Germinal center (tissue), 1 donor: ENCODE measurements at places on chromosomes 6 and 20.

- no peak for DNase-seq
These were observed 19.0 kb upstream of the BPI start for GRCh38 chr20:38284893-38285444.

DNA sequence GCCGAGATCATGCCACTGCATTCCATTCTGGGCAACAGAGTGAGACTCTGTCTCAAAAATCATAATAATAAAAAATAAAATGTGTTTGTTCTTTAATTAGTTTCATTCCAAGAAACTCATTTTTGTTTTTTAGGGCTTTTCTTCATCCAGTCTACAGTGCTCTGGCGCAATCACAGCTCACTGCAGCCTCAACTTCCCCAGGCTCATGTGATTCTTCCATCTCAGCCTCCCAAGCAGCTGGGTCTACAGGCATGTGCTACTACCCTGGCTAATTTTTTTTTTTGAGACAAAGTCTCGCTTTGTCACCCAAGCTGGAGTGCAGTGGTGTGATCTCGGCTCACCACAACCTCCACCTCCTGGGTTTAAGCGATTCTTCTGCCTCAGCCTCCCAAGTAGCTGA lies 143.6 kb upstream of the JARID2 start:
- no peak for DNase-seq

DNA sequence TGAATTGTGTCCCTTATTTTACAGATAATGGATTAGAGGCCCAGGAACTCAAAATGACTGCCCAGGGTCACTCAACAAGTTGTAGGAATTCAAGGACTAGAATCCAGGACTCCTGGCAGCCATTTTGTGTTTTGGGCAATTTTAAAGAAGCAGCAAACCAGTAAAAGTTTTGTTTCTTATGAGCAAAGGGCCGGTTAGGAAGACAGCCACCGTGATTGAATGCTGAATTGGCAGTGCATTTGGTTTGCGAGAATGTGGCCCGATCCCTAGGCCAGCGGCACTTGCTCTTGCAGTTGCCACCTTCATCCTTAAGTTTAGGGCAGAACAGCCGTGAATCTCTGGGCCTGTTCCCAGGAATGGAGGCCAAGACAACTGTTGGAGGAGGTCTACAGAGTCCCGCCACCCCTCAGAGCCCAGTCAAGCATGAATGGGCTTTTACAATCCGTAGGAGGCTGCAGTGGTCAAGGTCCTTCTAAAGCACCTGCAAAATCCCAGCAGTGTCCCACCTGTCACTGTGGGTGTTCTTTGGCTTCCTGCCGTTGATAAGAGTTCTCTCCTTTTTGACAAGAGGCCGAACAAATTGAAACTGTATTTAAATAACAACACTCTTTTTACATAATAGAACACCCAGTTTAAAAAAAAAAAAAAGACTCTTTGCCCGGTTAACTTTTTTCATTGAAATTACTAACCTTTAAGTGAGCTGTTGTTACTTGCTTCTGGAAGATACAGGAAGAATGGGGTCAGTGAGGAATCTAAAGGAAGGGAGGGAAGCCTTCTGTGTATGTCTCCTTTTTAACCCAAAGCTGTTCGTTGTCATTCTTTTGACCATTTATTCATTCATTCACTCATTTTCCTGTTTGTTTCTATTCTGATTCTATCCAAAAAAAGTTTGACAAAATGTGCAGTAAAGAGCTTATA lies 68.7 kb downstream of the PHACTR2 start:
- DNase-seq: no peak

GRCh38 chr6:113451049-113451448 lies 406.1 kb upstream of the MARCKS start:
- DNase-seq: no peak

GRCh38 chr20:3080939-3081388 lies 3.6 kb downstream of the AVP start:
- DNase-seq: no peak

- DNase-seq: peak; percentile 18
These were observed 271.2 kb downstream of the PRL start for GRCh38 chr6:22025468-22026163.

DNA sequence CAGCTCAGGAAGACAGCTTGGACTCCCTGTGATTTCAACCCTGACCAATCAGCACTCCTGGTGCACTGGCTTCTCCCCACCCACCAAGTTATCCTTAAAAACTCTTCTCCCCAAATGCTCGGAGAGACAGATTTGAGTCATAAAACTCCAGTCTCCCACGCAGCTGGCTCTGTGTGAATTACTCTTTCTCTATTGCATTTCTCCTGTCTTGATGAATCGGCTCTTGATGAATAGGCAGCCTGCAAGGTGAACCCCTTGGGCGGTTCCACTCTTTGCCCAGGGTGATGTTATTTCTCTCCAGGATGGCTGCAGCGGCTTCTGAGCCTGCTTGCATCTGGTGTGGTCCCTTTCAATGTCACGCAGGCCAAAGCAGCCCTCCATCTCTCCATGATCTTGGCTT lies 12.4 kb downstream of the SLC52A3 start:
- no peak for DNase-seq

DNA sequence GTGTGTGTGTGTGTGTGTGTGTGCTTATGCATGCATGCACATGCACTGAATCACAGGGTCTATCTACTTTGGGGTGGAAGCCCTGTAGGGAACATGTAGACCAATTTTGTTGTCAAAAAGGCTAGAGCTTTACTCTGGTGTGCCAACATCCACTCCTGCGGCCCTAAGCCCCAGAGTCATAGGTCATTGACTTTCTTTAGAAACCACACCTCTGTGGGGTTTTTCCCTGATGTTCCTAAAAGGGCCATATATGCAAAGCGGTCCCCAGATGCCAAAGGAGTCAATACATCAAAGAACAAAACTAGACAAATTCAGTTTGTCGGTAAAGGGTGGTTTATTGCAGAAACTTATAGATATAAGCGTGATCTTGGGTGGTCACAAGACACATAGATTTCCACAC lies 29.8 kb upstream of the SLC2A12 start:
- no peak for DNase-seq

DNA sequence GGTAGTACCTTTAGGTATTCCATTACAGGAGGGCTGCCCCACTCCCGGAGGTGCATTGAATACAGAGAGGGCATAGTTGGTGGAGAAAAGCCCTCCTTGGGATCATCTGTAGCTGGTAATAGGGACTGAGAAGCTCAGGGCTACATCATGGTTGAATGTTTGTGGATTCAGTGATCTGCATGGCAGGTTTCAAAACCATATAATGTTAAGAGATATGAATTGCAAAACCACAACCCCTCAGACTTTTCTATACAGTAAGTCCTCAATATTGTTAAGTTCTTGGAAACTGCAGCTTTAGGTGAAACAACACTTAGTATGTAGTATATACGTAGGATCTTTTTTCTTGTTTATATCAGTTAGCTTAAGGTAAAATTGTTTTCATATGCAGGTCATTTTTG lies 11.3 kb downstream of the TULP4 start:
- DNase-seq: no peak

- DNase-seq: no peak
These were observed 145.6 kb downstream of the DHX35 start for GRCh38 chr20:39107741-39108140.

GRCh38 chr6:162325826-162326225 lies 401.7 kb downstream of the PRKN start:
- no peak for DNase-seq

GRCh38 chr6:12137480-12137879 lies 125.4 kb downstream of the HIVEP1 start:
- no peak for DNase-seq

- peak; percentile 35 for DNase-seq
These were observed 57.5 kb upstream of the IL20RA start for GRCh38 chr6:137102050-137102848.

- no peak for DNase-seq
These were observed 7.5 kb downstream of the RFX6 start for GRCh38 chr6:116884530-116884929.

- no peak for DNase-seq
These were observed 168.8 kb downstream of the BCAS1 start for GRCh38 chr20:53901497-53902096.

- no peak for DNase-seq
These were observed 121.4 kb upstream of the AFDN start for GRCh38 chr6:167705211-167705750.

- no peak for DNase-seq
These were observed 31.0 kb downstream of the SUN5 start for GRCh38 chr20:32973077-32973717.

DNA sequence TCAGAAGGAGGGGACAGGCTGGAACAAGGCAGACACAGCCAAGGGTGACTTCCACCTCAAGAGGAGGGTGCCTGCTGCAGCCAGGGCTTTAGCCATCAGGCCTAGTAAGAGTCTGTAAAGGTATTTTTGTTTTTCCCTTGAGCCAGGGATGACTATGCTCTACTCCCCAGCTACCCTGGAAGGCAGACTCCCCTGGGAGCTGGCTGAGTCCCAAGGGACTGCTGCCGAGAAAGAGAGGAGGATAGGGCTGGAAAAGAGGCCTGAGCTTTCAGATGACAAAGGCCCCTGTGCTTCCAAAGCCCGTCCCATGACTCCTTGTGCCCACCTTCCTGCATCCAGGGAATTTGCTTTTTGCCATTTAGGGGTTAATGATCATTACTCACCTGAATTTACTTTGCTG lies 14.0 kb upstream of the GSTA4 start:
- no peak for DNase-seq

DNA sequence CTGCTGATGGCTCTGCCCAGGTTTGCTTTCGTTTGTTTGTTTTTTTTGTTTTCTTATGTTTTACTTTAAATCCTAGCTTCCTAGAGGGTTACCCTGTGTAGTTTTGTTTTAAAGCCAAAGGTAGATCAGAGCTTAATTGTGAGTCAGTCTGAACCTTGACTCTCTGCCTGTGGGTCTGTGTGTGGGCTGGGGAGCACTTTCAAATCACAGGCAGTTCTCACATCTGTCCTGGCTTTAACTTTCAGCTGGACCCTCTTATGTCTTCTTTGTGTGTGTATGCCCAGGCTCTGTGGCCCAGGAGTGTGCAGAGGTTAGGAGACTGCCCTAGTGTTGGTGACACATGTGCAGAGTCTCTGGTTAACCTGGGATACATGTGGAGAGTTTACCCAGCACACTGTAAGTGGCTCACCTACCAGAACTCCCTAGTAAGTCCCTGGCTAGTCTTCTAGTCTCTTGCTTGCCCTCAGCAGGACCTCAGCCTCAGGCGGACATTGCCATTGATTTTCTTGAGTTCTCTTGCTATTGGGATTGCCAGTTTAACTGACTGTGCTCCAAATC lies 19.0 kb downstream of the HIVEP1 start:
- no peak for DNase-seq

GRCh38 chr20:33261465-33261864 lies 21.5 kb upstream of the BPIFB1 start:
- DNase-seq: no peak

DNA sequence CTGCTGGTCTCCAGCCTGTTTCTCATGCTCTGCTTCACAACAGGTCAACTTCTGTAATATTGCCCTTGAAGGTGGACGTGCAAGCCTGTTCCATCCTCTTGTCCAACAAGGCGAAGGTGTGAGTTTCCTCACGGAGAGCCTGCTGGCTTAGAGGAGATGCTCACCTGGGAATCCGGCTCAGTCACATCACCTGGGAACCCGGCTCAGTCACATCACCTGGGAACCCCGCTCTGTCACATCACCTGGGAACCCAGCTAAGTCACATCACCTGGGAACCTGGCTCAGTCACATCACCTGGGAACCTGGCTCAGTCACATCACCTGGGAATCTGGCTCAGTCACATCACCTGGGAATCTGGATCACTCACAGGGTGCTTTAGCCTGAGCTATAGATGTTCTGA lies 230.1 kb downstream of the ERMARD start:
- DNase-seq: no peak

DNA sequence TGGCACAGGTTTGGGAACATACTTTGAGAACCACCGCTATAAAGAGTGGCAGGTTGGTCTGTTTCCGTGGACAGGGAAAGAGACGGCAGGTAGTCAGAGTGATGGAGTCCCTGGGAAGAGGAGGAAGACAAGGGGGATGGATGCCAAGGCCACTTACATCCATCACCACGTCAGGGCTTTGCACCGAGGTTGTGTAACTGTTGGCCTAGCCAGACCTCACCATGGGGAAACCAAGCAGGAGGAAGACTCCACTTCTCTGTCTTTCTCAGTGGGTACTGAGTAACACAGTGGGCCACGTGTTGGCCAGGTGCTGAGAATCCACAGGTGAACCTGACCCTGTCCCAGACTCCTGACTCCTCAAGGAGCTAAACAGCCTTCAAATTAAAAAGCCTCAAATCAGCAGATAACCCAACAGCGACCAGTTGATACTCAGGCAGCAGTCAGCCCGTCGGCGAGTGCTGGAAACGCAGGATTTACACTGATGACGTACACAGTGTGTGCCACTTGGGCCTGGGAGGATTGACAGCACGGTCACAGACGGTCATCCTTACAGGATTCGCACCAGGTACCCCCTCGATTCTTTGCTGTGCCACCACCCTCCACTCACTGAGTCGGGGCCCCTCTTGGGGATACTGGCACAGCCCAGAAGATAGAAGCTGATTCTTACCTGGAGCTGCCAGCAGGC lies 134.6 kb upstream of the SNX9 start:
- no peak for DNase-seq

DNA sequence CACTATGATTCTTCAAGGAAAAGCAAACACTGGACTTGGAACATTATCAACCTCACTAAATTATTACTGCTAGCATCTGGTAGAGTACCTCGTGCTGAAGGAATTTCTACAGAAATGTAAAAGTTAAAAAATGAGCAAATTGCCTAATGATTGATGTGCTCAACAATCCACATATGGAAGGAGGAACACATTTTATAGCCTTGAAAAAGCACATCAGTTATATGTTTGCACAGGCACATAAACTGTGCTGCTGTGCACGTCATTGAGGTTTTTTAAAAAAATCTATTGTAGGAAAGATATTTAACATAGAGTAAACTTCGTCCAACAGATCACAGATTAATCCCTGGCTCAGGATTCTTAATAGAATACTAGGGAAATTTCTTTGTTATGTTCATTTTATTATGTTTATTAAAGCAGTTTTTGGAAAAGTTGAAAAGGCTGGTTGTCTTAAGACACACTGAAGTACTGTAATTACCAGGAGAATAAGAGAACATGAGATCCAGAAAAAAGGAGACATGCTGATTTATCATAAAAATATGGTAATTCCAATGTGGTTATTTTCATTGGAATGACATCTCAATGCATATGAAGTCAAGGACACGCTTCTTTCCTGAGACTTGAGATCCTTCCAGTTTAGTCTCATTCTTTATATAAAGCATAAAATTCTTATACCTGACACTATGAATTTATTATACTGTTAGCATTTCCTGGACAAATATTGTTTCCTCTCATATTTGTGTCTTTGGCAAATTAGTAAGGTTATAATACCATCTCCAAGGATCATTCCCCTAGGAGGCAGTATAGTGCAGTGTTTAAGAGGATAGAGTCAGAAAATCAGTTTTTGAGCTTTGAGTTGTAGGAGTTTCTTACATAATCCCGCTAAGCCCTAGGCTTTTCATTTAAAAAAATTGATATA lies 511.1 kb downstream of the TENT5A start:
- DNase-seq: no peak
